ENCODE measurements at places on chromosomes 16 and 17. TPM values are rescaled to one million over a fixed set of nuclear protein-coding genes. Genes with fewer than 3 reads are reported as not detected.

The TMIGD1 gene
- not detected for polyA plus RNA-seq

The BIRC5 gene
- polyA plus RNA-seq, result 0.69 TPM

The CCL1 gene
- not detected for polyA plus RNA-seq

The CDC27 gene
- 96.2 TPM for polyA plus RNA-seq

The SLC9A5 gene
- polyA plus RNA-seq, result not detected

The VAT1 gene
- 42.2 TPM for polyA plus RNA-seq

The FA2H gene
- polyA plus RNA-seq, result not detected

The UQCRC2 gene
- polyA plus RNA-seq, result 171 TPM

The KRT39 gene
- polyA plus RNA-seq, result not detected

The TP53TG3C gene
- not detected for polyA plus RNA-seq

The SCARF1 gene
- 0.39 TPM for polyA plus RNA-seq

The GPS2 gene
- 116 TPM for polyA plus RNA-seq

The NOD2 gene
- polyA plus RNA-seq, result 1.9 TPM

The ABCC3 gene
- not detected for polyA plus RNA-seq

The C17orf100 gene
- 4.7 TPM for polyA plus RNA-seq

The SOX8 gene
- polyA plus RNA-seq, result 0.39 TPM

The MTHFSD gene
- polyA plus RNA-seq, result 23.0 TPM

The MPP2 gene
- polyA plus RNA-seq, result 1.2 TPM

The ANKRD13B gene
- polyA plus RNA-seq, result 0.35 TPM

The CCL18 gene
- not detected for polyA plus RNA-seq

The TRPV2 gene
- polyA plus RNA-seq, result 134 TPM

The EDC4 gene
- polyA plus RNA-seq, result 30.1 TPM

The NCOR1 gene
- polyA plus RNA-seq, result 158 TPM

The CCL22 gene
- polyA plus RNA-seq, result not detected

The TBC1D3 gene
- polyA plus RNA-seq, result not detected

The C1QTNF8 gene
- not detected for polyA plus RNA-seq

The NTN1 gene
- not detected for polyA plus RNA-seq

The MILR1 gene
- polyA plus RNA-seq, result not detected

The PIPOX gene
- 0.99 TPM for polyA plus RNA-seq

The GLTPD2 gene
- not detected for polyA plus RNA-seq

The SLC16A11 gene
- polyA plus RNA-seq, result 1.6 TPM

The VWA3A gene
- polyA plus RNA-seq, result not detected

The MYH8 gene
- not detected for polyA plus RNA-seq

The SLC16A6 gene
- 1.3 TPM for polyA plus RNA-seq

The PITPNM3 gene
- polyA plus RNA-seq, result not detected

The CLEC3A gene
- not detected for polyA plus RNA-seq

The TSR1 gene
- 22.0 TPM for polyA plus RNA-seq

The MYH1 gene
- polyA plus RNA-seq, result not detected

The CALB2 gene
- polyA plus RNA-seq, result not detected

The ABCC12 gene
- polyA plus RNA-seq, result not detected
